ENCODE measurements at places on chromosomes 2 and 18.

DNA sequence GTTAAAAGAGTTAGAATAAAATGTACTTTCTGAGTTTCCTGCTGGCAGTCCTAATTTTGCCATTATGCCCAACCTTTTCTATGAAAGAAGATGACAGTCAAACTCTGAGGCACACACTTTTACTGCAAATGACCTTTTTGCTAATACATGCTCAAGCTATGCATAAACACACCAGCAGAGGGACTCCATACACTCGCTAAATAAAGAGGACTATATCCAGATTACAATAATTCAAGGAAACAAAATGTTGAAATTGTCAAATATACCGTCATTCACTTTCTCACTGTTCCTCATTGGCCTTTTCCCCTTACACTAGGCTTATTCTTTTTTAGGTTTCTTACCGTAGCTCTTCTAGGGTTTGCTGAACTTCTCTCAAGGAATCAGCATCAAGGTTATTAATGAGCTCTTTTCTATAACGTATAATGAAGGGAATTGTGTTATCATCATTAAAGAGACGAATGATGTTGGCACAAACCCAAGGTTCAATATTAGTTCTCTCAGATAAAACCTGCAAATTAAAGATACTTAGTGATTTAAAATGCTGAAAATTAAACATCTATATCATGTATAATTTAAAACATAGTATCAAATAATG, 25.7 kb downstream of the SRBD1 start:
- no peak for DNase-seq

GRCh38 chr2:60958361-60958760, 59.2 kb upstream of the PEX13 start:
- no peak for DNase-seq

DNA sequence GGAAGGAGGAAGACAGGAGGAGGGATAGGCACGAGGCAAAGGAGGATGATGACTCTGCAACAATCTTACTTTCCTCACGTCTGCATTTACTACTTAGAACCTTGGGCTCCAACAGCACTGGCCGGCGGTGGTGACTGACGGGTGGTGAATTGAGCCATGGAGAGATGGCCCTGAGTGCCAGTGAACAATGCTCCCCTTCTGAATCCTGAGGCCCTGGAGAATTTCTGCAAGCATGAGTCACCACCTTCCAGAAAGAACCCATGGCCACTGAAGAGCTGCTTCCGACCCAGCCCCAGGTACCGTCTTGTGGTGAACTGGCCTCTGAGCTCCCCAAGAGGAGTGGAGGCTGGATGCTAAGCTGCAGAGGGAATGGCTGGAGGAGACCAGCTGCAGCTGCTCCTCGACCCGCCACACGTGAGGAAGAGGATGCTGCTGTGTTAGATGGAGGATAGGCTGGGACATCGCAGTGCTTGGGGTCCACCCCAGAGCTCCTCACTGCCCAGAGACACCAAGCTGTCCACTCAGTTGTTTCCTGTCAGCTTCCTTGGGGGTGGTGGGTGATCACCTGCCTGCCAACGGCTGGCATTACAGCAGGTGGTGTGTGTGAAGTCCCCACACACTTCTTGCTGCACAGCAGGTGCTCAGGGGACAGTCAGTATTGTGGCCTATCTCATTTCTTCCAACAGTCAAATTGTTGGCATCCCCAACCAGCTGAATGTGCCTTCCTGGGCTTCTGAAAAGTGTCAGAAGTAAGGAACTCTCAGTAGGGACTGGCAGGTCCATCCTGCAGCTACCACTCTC, 186.5 kb upstream of the ID2 start:
- DNase-seq: no peak

- no peak for DNase-seq
Observed at GRCh38 chr2:88036182-88036581, 19.4 kb downstream of the KRCC1 start.

- DNase-seq: no peak
Observed at GRCh38 chr2:228675091-228675490, 493.6 kb upstream of the SPHKAP start.

DNA sequence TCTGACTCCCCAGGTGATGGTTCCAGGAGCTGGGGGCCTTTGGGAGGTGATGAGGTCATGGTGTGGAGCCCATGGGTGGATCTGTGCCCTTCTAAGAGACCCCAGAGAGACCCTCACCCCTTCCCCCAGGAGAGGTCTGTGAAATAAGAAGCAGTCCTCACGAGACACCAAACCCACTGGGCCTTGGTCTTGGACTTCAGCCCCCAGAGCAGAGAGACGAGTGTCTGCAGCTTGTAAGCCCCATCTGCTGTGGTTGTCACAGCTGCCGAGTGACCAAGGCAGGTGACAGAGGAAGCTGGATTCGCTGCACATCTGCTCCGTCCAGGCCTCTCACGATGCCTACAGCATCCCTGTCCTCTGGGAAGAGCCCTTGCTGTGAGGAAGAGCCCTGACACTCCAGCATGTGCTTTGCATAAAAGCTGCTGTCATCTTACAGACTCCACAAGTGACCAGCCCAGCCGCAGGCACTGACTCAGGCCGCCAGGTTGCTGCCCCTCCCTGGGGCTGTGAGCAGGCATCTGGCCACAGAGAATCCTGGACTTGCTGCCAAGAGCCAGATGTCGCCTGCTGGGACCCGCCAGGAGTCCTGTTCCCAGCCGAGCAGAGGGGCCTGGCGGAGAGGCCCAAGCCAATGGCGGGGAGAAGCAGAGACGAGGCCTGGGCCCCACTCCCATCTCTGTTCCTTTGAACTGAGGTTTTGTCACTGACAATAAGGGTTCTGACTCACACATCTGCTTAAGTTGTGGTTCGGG, 150.8 kb downstream of the PXDN start:
- DNase-seq: no peak

Data from WTC11 (cell line).